ENCODE measurements at places on chromosomes 1 and 21. TPM values are rescaled to one million over a fixed set of nuclear protein-coding genes. Genes with fewer than 3 reads are reported as not detected.

The RPE65 gene
- total RNA-seq: not detected

The LHX8 gene
- not detected for total RNA-seq

The CFH gene
- 39.6 TPM for total RNA-seq

The TRAF3IP3 gene
- total RNA-seq: 1.7 TPM

The NR1I3 gene
- not detected for total RNA-seq

The MFAP2 gene
- total RNA-seq: 4.8 TPM

The SLC35F3 gene
- total RNA-seq: not detected

DNA sequence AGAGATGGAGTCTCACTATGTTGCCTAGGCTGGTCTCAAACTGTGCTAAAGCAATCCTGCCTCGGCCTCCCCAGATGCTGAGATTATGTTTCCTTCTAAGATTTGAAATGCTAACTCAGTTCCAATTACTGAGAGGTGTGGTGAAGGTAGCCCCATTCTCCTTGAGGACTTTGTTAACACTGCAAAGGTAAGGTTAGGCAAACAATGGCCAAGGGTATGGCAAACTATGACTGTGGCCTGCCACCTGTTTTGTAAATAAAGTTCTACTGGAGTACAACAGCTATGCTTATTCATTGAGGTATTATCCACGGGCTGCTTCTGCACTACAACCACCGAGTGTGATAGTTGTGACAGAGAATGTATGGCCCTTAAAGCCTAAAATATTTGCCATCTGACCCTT is 9.6 kb upstream of the RIT1 start:
- DNase-seq: no peak

- DNase-seq: no peak
Measured at GRCh38 chr1:179966551-179966950, 11.9 kb downstream of the CEP350 start.

DNA sequence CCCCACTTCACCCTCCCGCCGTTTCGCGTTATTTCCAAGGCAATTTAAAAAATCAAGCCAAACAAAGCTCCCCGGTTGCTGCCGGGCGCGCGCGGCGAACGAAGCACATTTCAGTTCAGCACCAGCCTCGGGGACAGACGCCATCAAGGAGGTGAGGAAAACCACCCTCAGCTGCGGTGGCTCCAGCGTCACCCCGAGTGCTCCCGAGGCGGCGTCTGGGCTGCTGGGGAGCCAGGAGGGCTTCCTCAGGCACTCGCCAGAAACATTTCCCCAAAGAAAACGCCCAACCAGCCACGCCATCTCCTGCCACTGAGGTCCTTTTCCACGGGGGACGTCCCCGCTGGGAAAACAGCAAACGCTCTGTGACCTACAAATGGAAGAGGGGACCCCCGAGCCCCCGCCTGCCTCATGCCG is 623 bp downstream of the GNG4 start:
- DNase-seq: no peak

- no peak for DNase-seq
Measured at GRCh38 chr1:12654657-12655056, 10.8 kb downstream of the AADACL4 start.

DNA sequence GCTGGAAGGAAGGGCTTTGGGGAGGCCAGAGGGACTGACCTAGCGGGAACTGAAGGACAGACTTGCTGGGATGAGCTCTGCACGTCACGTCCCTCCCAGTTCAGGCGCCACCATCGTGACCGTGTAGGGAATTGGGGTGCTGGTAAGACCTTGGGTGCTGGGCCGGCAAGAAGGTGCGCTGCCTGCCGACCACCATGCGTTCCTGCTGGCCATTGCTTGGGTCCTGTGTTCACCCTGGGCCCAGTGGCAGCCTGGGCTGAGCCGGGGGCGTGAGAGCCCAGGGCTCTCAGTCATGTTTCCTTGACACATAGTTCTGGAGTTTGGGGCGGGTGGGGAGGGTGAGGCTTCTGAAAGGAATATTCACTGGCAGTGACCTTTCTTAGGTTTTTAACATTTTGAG is 176.0 kb downstream of the CAMTA1 start:
- no peak for DNase-seq

DNA sequence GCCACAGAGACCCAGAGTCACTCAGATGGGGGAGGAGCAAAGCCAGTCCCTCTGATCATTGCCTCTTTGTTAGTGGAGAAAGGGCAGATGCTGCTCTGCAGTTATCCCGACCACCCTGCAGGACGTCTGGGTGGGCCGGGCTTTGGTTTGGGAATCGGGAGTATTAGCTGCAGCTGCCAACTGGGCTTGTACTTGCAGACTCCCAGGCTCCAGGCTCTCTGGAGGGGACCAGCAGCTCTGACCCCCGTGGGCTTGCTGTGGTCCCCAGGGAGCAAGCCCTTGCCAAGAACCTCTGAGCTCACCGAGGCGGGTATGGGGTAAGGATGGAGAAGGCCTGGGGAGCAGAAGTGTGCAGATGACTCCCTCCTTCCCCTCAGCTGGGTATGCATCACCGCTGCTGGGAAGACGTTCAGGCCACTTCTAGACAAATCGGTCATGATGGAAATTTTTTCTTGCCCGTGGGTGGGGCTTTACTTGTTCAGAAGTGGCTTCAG is 21.6 kb downstream of the MAPKAPK2 start:
- DNase-seq: no peak

- no peak for DNase-seq
Measured at GRCh38 chr1:167940264-167940663, 3.4 kb upstream of the MPC2 start.

DNA sequence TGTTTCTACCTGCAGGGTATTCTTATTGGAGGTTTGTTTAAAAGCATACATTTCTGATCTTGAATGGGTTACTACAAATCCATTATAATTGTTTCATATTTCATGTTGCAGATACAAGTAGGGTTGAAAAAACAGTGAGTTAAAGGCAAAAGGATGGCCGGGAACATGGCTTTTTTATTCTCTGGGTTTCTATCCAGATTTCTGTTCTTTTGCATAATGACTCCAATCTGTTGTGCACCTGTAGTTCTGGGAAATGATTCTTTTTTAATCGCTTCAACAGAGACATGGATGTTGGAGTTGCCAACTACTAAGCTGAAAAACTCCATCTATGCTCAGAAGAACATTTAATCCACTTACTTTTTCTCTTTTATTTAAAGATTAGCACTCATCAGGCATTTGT is 2.7 kb upstream of the ADAMTS1 start:
- no peak for DNase-seq

DNA sequence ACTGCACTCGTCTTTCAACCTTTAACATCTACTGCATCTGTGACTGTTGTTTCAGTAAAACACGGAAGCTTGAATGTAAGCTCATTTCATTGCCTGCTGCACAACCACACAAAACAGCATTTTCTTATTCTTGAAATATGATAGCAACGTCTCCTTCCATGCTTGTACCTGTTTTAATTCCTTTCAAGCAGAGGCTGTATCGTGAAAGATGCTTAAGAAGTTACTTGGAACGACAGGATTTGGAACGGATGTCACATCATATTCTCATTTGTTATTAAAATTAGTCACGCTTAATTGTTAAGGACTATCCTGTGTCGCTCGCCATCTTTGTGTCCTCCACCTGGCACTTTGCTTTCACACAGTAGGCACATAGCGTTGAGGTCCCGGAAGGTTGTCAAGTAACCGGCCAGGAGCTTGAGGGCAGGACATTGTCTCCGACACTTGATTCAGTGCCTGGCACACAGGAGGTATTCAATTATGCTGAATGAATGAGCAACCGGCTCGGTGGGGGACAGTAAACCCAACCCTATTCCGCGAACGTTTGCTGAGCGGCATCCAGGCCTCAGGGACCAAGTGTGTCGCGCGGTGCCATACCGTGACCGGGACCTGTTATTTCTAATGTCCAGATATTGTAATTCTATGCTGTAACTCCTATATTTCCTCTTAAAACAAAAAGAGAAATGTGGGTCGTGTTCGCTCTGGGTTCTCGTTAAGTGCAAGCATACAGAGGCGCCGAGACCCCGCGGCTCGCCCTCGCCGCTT is 499 bp upstream of the SH3GLB1 start:
- no peak for DNase-seq

DNA sequence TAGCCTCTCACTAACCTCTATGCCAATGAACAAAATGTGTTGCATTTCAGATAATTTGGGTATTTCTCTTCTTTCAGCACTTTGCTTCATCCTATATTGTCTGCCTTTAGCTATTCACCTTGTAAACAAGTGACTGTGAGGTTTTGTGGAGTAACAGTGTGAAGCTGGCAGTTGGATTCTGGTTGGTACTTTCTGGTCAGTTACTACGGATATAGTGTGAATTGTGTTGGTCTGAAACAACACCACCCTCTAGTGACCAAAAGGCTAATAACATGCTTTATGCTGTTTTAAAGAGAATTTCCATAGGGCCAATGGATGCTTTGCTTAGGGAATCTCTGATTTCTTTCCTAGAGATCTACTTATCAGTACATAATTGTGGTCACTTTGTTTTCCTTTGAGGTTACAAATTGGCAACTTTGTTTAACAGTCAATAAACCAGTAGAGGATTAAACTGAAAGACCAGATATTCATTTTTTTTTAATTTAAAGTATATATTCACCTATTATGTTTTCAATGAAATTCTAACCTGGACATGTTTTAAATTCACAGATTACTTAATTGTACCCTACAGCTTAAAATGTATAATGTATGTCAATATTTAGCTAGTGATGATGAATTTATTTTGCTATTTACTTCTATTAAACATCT is 2.5 kb upstream of the PTGER3 start:
- no peak for DNase-seq

- DNase-seq: no peak
Measured at GRCh38 chr1:6447016-6447817, 18.8 kb downstream of the TNFRSF25 start.

DNA sequence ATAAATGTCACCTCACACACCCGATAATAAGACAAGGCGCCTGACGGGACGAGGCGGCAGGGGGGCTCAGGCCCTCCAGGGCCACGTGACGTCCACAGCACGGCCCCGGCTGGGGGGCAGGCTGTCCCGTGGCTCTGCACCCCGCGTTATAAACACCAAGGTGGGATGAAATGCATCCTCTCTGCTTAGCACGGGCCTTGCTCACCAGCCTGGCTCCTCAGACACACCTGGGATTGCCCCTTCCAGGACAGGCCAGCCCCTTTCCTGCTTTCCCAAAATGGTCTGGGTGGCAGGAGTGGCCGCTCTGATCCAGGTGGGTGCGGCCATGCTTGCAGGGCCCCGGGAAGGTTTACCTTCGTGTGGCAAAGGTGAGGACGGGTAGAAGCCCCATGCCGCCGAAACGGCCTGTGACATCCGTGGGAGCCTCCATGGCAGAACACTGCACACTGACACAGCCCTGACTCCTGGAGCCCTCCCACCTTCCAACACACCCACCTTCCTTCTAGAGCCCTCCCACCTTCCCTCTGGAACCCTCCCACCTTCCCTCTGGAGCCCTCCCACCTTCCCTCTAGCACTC is 35.9 kb downstream of the SLC19A1 start:
- peak; percentile 62 for DNase-seq

GRCh38 chr1:215251428-215251827 is 168.9 kb downstream of the KCNK2 start:
- no peak for DNase-seq

GRCh38 chr21:46340998-46341397 is 17.0 kb downstream of the PCNT start:
- DNase-seq: peak; percentile 54

DNA sequence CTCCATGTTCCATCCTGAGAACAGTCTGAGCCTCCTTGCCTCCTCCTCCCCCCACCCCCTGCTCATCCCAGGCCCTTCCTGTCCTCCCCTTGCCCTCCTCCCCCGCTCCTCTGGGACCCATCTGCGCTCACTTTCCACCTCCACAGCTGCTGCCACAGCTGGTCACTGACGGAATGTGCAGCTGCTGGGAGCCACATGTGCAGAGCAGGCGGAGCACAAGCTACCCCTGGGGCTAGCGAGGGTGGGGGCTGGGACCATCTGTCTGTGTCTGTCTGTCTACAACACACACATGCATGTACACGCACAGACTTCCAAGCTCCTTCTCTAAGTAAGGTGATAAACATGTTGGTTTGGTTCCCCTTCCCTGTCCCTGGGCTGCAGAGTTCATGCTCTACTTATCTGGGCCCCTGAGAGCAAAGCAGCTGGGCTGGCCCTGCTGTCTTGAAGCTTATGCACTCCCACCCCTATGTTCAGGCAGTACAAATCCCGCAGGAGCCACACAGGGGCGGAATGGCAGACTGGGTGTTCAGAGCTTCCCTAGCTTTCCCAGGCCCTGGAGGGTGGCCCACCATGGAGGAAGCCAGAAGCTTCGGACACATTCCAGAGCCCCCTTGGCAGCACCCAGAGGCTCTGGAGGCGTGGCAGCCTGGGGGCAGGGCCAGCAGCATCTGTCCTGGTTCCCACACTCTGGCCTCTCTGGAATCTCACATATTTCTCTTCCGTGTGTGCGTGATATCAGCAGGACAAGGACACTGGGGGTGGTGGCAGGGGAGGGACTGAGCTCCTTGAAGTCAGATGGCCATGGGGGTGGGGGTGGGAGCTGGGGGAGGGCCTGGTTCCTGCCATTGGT is 7.0 kb upstream of the HEYL start:
- DNase-seq: peak; percentile 93

- no peak for DNase-seq
Measured at GRCh38 chr1:42365118-42365517, 15.5 kb upstream of the RIMKLA start.

DNA sequence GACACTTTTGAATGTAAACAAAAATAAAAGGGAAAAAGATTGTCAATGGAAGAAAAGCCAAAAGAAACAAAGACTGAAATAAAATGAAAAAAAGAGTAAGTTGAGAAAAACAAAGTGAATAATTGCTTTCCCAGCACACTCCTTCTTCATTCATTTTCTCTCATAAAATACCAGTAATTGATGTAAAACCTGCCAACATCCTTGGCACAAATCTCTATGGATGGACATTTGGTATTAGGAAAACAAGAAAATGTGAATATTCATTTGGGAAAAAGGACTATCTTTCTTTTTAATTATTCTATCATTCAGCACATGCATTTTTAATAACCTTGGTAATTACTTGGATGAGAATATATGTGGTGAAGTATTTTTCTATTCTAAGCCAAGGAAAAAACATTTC is 204.4 kb upstream of the TNR start:
- DNase-seq: no peak

DNA sequence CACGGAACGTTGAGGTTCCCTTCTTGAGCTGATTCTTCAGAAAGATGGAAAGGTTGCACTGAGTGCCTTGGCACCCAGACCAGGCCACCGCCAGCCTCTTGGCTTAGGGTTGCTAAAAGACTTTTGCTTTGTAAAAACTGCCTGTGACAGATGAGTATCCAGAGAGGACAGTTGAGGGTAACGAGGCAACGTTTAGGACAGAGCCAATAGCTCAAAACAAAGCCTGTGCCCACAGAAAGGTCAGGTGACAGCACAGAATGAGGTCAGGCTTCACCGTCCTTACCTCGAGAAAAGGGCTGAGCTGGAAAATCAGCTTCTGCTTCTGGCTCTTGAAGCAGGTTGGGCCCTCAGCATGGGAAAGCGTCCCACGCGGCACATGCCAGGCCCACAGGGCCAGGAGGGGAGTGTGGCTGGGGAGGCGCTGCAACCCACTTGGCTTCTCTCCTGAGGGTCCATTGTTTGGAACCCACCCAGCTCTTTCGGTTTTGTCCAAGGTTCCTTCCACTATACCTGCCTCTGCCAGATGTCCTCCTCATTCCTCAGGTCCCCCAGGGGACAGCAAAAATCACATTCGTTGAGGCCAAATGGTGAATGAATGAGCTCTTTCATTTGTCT is 55.5 kb downstream of the SCCPDH start:
- DNase-seq: no peak
